Thyroid gland (tissue), 4 donors: ENCODE measurements at places on chromosomes 1 and 21. TPM values are rescaled to one million over a fixed set of nuclear protein-coding genes. Genes with fewer than 3 reads are reported as not detected.

- no peak overlapping the region for H3K27ac ChIP-seq
- no peaks in the 10 kb centered on the region for H3K4me1 ChIP-seq
- H3K27me3 ChIP-seq, result no peaks in the 10 kb centered on the region
- no peaks in the 10 kb centered on the region for H3K36me3 ChIP-seq
Observed at GRCh38 chr1:8283058-8283884, 34.6 kb upstream of the SLC45A1 start.

DNA sequence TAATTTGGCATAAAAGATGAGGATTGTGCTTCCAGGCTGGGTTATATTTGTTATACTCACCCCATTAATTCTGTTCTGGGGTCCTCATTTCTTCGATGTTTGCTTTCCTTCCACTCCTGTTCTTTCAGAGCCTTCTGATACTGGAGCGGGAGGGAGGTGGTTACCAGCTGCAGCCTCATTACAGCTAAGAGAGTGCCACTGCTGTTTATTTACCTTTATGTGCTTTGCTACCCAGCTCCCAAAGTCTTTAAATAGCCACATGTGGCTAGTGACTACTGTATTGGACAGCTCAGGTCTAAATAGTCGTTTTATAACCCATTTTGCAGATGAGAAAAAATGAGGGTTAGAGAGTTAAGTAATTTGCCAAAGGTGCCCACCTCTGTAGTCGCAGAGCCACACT, 25.1 kb downstream of the PLEKHM2 start:
- no peak overlapping the region for H3K27ac ChIP-seq
- DNase-seq, result no peak
- peaks cover 4% of the 10 kb centered on the region for H3K4me1 ChIP-seq
- H3K36me3 ChIP-seq, result no peaks in the 10 kb centered on the region
- H3K27me3 ChIP-seq, result no peaks in the 10 kb centered on the region

GRCh38 chr1:187999973-188000372, 1171.2 kb downstream of the PLA2G4A start:
- H3K4me1 ChIP-seq, result no peaks in the 10 kb centered on the region
- no peak overlapping the region for H3K27ac ChIP-seq
- H3K4me3 ChIP-seq, result no peak overlapping the region
- no peaks in the 10 kb centered on the region for H3K36me3 ChIP-seq

DNA sequence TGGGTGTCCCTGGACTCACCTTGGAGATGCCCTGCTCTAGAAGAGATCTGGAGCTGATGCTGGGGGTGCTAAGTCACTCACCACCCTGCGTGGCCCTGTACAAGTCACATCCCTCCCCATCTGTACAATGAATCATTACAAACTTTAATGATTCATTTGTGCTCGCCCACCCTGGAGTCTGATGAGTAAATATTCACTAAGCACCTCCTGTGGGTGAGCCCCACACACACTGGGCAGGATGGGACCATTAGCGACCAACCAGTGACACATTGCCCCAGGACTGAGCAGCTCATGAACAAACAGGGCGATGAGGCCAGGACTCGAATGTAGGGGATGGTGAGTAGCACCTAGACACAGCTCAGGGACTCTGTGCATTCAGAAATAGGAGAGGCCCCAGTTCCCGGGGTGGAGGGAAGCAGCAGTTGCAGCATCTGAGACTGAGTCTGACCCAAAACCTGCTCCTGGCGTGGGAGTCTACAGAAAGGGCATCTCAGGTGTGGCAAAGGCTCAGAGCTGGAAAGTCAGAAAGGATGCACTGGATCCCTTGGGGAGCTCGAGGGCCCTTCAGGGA, 18.1 kb upstream of the PDZK1IP1 start:
- H3K4me1 ChIP-seq, result peaks cover 4% of the 10 kb centered on the region
- DNase-seq, result no peak
- no peaks in the 10 kb centered on the region for H3K27me3 ChIP-seq
- H3K36me3 ChIP-seq, result no peaks in the 10 kb centered on the region
- H3K27ac ChIP-seq, result no peak overlapping the region

- no peak for DNase-seq
- no peak overlapping the region for H3K27ac ChIP-seq
- no peaks in the 10 kb centered on the region for H3K4me1 ChIP-seq
- no peak overlapping the region for H3K4me3 ChIP-seq
- no peaks in the 10 kb centered on the region for H3K27me3 ChIP-seq
- H3K36me3 ChIP-seq, result no peaks in the 10 kb centered on the region
Observed at GRCh38 chr1:243580984-243581383, 269.1 kb downstream of the AKT3 start.

DNA sequence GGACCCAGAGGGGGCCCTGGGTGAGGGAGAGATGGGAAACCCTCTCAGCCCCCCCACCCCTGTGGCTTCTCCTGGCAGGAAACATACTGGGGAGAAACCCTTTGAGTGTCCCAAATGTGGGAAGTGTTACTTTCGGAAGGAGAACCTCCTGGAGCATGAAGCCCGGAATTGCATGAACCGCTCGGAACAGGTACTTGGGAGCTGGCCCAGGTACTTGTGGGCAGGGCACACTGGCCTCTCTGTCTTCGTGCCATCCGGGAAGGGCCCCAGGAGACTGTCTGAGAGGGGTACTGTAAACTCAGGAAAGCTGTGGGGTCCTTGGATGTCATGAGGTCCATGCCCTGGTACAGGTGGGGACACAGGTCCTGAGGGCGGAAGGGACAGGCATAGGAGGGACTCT, 6.0 kb downstream of the ZBTB48 start:
- H3K36me3 ChIP-seq, result peaks cover 27% of the 10 kb centered on the region
- peak; percentile 63 for DNase-seq
- H3K27ac ChIP-seq, result peak overlapping the region; percentile 43
- no peak overlapping the region for H3K4me3 ChIP-seq

DNA sequence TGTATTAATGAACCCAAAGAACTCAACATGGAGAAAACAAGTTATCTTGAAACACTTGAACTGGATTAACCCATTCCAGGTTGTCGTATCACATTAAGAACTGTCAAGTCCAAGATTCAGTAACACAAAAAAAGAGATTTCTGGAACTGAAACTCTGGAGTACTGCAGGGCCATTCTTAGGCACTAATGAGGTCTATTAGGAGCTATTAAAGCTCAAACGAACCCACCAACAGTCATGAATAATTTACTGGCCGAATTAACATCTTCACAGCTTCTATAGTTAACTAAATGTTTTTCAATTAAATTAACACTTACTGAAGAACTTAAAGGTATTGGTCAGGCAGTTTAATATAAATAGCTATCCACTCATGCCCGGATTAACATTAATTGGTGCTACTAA, 4.6 kb downstream of the CSDE1 start:
- H3K27ac ChIP-seq, result no peak overlapping the region
- H3K4me3 ChIP-seq, result no peak overlapping the region
- no peaks in the 10 kb centered on the region for H3K36me3 ChIP-seq
- H3K4me1 ChIP-seq, result peaks cover 41% of the 10 kb centered on the region

Gene AKNAD1
- not detected for total RNA-seq

GRCh38 chr1:27095576-27095975, 59.3 kb downstream of the SLC9A1 start:
- no peak overlapping the region for H3K27ac ChIP-seq
- H3K4me1 ChIP-seq, result peaks cover 5% of the 10 kb centered on the region
